ENCODE measurements at places on chromosomes 3 and 15. TPM values are rescaled to one million over a fixed set of nuclear protein-coding genes. Genes with fewer than 3 reads are reported as not detected.

- no peaks in the 10 kb centered on the region for H3K4me1 ChIP-seq
- no peaks in the 10 kb centered on the region for H3K27me3 ChIP-seq
- no peak overlapping the region for H3K27ac ChIP-seq
- H3K36me3 ChIP-seq: no peaks in the 10 kb centered on the region
Observed at GRCh38 chr3:173920386-173920785, 522.8 kb downstream of the NLGN1 start.

DNA sequence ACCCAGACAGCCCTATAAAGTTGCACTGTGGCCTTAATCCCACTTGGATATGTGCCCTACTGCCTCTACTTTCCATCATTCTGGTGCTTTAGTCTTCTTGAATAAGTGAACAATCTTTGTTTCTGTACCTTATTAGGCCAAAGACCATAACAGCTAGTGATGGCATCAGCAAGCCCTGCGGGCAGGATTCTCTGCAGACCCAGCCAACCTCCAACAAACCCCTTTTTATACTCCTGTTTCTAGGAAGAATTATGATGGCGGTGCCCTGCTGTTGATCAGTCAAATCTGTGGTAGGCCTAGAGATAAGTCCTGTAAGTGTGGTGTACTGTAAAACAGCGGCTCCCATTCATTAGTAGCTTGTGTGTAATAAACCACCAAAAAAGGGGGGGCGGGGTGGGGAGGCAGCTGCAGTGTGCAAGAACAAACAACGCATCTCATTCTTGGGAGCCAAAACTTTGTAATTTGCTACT is 40.5 kb downstream of the SOX2 start:
- H3K4me1 ChIP-seq: no peaks in the 10 kb centered on the region
- no peaks in the 10 kb centered on the region for H3K36me3 ChIP-seq
- DNase-seq: no peak
- H3K4me3 ChIP-seq: no peak overlapping the region
- peaks cover 2% of the 10 kb centered on the region for H3K27me3 ChIP-seq
- no peak overlapping the region for H3K27ac ChIP-seq

The AP2M1 gene
- 200 TPM for total RNA-seq

- DNase-seq: no peak
- H3K27ac ChIP-seq: no peak overlapping the region
- no peaks in the 10 kb centered on the region for H3K36me3 ChIP-seq
- H3K27me3 ChIP-seq: peaks cover 16% of the 10 kb centered on the region
- no peak overlapping the region for H3K4me3 ChIP-seq
- peaks cover 4% of the 10 kb centered on the region for H3K4me1 ChIP-seq
Observed at GRCh38 chr15:82647835-82648256, 683 bp upstream of the CPEB1 start.

The WDR72 gene
- total RNA-seq: 55.4 TPM

The OCA2 gene
- 0.56 TPM for total RNA-seq

The ARL8B gene
- total RNA-seq: 36.2 TPM

The TMEM207 gene
- not detected for total RNA-seq

The SAXO2 gene
- 1.4 TPM for total RNA-seq
